ENCODE measurements at places on chromosomes 3 and 15.

- peak; percentile 20 for DNase-seq
Observed at GRCh38 chr3:111210003-111210711, 138.5 kb downstream of the NECTIN3 start.

DNA sequence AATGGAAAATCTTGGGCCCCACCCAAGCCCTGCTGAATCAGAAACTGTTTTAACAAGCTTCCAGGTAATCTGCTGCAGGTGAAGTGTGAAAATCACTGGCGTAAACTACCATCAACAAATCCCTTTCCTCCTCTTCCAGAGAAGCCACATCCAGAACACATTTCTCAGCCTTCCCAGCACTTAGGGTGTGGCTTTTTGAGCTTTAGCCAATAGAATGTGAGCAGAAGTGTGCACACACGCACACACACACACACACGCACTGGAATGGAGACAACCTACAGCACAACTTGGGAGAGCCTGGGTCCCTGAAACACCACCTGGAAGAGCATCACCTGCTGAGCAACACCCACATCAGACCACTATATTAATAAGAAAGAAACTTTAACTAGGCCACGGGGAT is 98.6 kb downstream of the OSBPL10 start:
- DNase-seq, result no peak

DNA sequence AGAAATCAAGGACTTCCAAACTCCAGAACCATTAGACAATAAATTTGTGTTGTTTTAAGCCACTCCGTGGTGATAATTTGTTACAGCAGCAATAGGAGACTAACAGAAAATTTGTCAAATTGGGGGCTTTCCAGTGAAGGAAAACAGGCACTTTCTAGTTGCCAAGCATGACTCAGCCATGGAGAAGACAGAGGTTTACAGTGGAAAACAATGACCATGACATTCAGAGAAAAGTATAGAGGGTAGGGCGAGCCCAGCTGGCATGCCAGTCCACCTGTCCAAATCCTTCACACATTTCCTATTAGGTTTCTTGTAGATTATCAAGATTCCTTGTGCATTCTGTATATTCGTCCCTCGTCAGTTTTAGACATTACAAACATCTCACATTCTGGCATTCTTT is 24.9 kb downstream of the SLCO2A1 start:
- no peak for DNase-seq

- no peak for DNase-seq
Observed at GRCh38 chr15:47570044-47570443, 147.3 kb upstream of the SEMA6D start.

DNA sequence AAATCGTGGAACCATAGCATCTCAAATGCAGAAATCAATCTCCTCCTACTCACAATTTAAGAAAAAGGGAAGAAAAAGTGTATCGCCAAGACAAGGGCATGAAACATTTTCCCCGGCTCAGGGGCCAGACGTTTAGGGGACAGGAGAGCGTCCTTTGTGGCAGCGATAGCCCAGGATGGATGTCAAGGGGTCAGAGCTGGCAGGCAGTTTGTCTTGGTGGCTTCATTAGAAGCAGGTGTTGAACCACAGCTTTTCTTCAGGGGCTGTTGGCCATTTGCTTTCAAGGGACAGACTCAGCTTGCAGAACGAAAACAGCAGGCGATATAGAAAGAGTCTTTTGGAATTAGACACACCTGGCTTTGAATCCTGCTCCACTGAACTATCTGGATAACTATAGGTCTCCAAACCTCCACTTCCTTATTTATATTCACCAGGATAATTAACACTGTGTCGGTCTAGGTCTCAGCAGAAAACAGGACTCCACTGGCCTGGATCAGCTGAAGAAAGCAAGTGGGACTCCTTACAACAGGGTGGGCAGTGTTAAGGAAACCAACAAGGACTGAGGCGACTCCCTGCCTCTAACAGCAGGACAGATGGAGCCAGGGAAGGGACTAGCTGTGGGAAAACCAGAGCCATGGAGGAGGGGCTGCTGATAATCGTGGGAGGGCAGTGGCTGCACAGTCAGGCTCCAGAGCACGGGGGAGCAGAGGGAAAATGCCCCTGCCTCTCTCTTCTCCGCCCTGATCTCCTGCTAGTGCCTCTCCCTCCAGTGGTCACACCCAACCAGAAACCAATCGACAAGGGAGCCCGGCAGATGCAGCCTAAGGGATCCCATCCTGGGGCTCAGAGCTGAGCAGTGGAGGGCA is 123.6 kb downstream of the LIPC start:
- DNase-seq, result no peak

- DNase-seq, result peak; percentile 39
Observed at GRCh38 chr3:43162230-43163084, 56.6 kb upstream of the POMGNT2 start.

- DNase-seq, result peak; percentile 38
Observed at GRCh38 chr15:54288049-54288448, 309.8 kb downstream of the UNC13C start.

- peak; percentile 43 for DNase-seq
Observed at GRCh38 chr3:70982700-70983140, 600.8 kb downstream of the FOXP1 start.

- DNase-seq, result peak; percentile 35
Observed at GRCh38 chr15:38461066-38461833, 7.3 kb downstream of the FAM98B start.

GRCh38 chr15:37783290-37783689 is 151.2 kb upstream of the TMCO5A start:
- no peak for DNase-seq

GRCh38 chr3:17947833-17948232 is 205.4 kb upstream of the TBC1D5 start:
- DNase-seq, result no peak

DNA sequence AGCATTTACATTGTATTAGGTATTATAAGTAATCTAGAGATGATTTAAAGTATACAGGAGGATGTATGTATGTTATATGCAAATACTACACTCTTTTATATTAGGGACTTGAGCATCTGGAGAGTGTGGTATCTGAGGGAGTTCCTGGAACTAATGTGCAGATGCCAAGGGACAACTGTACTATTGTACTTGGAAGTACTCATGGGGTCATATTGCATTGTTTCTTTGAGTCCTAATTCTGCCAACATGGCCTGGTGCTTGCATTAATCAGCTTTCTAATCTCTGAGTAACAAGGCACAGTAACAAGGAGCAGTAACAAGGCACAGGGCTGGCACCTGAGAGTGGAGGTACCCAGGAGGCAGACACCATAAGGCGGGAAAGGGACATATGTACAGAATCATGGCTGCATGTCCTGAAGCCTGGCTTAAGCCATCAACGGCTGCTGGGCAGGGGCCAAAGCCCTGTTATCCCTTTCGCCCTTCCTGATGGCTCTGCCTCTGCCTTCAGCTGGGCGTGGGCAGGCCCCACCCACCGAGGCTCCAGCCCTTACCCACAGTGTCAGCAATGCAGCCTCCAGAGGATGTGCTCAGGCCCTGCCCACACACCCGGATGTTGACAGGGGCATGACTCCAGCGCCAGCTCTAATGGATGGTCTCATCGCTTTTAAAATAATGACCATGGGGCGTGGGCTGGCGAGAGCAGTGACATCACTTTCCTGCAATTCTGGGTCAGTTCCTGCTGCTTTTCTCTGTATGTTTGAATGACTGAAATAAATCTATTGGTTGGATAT is 22.9 kb downstream of the CEMIP start:
- DNase-seq, result no peak

GRCh38 chr3:39124876-39125840 is 17.7 kb downstream of the TTC21A start:
- DNase-seq, result no peak

- DNase-seq, result no peak
Observed at GRCh38 chr3:49313896-49314688, 25.8 kb downstream of the USP4 start.

DNA sequence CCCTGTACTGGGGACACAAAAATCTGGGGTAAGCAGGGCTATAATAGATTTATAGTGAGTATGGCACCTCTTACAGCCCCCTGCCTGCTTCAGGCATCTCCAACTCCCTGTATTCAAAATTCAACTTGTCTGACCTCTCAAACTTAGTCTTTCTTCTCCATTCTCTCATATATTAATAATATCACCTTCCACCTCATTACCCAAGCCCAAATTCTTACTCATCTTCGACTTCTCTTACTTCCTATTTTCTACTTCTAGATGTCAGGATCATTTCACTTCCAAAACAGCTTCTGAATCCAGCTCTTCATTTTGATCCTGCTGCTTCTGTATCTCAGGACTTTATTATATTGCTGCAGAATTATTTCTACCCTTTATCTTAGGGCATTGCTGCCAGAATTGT is 290.7 kb downstream of the CHST2 start:
- DNase-seq, result no peak

DNA sequence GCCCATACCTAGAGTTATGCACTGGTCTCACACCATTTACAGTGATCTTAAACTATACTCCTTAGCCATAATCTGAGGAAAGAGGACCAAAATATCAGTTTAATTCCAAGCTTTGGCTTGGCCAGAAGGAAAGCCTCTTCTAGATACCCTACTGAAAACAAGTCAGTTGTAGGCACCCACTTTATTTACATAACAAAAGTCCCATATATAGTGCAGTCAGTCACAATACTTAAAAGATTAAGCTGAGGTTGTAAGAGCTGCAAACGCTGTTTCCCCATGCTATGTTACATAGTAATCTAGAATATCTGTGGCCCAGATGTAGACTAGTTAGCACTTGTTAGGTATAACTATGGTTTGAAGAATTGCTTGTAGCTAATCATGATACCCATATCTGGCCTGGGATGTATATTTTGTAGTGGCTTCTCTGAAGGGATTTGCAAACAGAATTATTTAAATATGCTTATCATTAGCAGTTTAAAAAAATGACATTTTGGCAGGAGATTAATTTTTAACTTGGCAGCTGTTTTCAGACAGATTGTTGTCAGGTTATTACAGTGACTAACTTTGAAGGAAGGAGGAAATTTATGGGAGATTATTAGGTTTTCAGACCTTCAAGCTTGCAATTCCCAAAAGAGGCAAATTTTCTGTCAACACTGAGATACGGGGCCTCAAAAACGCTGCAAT is 160.4 kb upstream of the SLC2A2 start:
- DNase-seq, result no peak

DNA sequence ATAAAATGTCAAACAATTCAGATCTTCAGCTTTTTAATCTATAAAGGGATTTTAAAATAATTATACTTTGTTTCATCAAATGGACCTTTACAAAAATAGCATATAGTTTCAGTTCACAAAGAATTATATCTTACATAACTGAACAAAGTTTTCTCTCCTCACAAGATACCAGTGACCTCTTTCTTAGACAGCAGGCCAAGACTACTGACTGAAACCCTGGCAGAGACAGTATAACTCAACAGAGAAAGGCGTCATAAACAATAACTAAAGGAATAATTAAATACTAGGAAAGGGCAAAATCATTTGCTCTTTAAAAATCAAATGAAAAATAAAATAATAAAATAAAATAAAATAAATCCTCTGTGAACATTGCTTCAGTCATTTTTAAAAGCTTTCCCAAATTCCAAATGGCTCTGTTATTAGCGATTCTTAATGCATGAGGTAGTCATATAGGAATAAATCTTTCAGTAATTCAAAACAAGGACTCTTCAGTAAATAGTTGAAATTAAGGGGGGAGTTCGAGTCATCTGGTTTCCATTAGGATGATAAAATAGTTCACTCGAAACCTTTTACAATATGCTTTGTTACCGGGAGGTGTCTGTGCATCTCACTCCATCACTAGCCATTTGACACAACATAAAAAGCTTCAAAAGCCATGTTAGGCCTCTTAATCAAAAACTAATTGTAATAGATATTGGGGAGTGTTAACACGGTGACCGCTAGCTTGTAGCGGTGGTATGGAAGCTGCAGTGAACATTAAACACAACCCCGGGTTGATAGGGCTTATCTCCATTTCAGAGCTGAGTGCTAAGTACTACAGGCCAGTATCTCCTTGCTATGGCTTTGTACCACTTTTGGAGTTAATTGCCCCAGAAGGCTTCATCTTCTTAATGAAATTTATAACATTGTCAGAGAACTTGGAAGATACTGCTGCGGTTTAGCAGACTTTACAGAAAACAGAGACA is 142.9 kb upstream of the NR2F2 start:
- DNase-seq, result no peak

DNA sequence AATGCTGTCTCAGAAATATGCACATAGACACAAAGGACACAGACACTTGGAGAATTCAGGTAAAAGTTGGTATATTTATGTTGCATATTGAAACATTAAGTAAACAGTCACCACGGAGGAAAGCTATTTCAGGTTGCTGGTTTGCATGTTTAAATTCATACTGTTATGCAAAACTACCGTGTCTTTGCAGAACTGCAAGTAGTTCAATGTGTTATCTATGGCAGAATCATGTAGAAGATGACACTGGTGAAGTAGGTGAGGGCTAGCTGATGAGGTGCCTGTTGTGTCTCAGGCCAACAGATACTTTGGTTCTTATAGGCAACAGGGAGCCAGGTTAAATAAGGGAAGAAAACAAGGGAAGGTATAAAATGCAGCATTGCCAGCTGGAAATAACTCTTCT is 511.3 kb downstream of the DIPK2A start:
- no peak for DNase-seq

DNA sequence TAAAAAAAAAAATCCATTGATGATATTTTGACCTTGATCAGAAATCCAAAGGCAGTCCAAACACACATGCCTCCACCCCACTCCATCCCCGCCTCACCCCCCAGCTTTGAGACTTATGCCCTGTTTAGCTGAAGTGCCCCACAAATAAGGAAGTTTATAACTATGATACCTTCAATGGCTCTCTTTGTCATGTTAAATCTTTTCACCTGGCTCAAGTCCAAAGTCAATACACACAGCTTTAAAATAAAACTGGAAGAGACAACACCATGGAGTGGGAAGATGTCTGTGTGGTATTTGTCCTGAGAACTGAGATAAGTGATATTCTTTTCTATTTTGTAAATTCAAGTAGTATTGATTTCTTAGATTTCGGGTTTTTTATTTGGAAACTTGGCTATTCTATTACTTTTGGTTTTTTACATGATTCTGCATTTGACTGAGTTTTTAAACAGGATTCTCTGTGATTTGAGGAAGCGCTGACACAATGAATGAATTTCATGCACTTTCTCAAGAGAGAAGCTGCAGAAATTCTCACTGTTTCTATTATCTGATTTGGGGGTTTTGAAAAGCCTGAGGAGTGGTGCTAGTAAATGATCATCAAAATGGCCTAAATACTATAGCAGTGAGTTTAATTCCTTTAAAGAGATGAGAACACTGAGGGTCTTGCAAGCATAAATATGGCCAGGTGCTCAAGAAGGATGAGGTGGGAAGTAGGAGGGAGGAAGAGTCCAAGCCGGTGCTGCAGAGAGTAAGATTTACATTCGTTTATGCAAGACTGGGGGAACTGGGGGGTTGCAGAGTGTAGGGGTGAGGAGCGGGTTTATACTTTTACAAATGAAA is 5.2 kb downstream of the FOXB1 start:
- no peak for DNase-seq

Measured in activated CD4-positive, alpha-beta T cell treated with anti-CD3 and anti-CD28 coated beads, Interleukin-2, Interleukin-6, amounts not matched to agents 100 ng/mL and 50 ng/mL, durations not matched to agents 16 hours and 8 hours (primary cell).